ENCODE measurements at places on chromosomes 16 and 17. TPM values are rescaled to one million over a fixed set of nuclear protein-coding genes. Genes with fewer than 3 reads are reported as not detected.

GRCh38 chr17:27355419-27355818 lies 61.5 kb downstream of the WSB1 start:
- peaks cover 14% of the 10 kb centered on the region for H3K4me1 ChIP-seq
- no peak overlapping the region for H3K27ac ChIP-seq
- no peak overlapping the region for H3K4me3 ChIP-seq

Gene HS3ST3A1
- total RNA-seq, result 20.6 TPM

DNA sequence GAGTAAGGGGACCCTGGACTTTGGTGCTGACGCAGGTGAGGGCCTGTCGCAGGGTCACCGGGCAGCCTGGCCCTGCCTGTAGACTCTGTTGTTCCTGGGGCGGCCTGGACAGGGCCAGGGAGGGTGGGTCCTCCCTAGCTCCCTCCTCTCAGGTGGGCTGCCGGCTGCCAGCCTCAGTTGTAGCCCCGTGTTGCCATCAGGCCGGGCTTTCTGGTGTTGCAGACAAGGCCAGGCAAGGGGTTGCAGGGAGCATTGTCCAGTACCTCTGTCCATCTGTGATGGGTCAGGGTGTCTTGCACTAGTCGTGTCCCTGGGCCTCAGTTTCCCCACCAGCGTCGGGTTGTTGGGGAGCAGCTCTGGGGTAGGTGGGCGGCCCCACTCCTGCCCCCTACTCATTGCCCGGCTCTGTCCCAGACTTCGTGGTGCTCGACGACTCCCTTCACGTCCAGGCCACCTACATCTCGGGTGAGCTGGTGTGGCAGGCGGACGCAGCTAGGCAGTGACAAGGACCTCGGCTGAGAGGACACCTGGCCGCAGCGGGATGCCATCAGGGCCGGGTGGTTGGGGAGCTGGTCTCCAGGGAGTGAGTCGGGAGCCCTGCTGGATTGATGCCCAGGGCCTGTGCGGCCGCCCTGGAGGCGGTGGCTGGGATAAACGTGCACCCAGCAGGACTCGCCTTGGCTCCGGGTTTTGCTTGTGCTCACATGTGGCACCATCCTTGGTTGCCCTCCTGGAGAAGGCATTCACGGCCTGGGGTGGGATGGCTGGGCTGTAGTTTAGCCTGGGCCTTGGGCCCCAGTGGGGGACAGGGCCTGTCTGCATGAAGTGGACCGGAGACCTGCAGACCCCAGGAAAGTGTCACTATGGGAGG lies 1.9 kb downstream of the CEMP1 start:
- H3K27me3 ChIP-seq, result no peaks in the 10 kb centered on the region
- no peak overlapping the region for H3K27ac ChIP-seq
- peaks cover 32% of the 10 kb centered on the region for H3K36me3 ChIP-seq
- no peak for DNase-seq

DNA sequence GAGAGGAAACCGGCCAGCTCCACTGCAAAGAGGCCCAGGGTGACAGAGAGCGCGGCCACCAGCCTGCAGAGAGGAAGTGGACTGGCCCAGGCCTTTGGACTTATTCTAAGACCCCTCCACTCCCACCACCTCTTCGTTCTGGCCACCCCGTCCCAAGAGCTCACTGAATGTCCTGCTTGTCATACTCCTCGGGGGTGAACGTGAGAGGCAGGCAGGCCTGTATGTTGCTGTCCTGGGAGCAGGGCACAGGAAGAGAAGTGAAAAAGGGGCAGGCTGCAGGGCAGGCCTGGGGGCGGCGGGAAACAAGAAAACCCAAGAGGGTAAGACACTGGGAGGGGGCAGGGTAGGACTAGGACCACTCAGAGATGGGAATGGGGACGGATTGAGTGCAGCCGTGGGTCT lies 384 bp downstream of the TMEM107 start:
- H3K27ac ChIP-seq, result peak overlapping the region; percentile 81
- peaks cover 7% of the 10 kb centered on the region for H3K4me1 ChIP-seq
- DNase-seq, result no peak
- no peaks in the 10 kb centered on the region for H3K27me3 ChIP-seq
- H3K36me3 ChIP-seq, result no peaks in the 10 kb centered on the region

- H3K36me3 ChIP-seq, result no peaks in the 10 kb centered on the region
- DNase-seq, result no peak
- H3K27ac ChIP-seq, result no peak overlapping the region
- H3K4me3 ChIP-seq, result peak overlapping the region; percentile 13
Measured at GRCh38 chr17:21452377-21453143, 76.4 kb downstream of the KCNJ12 start.

DNA sequence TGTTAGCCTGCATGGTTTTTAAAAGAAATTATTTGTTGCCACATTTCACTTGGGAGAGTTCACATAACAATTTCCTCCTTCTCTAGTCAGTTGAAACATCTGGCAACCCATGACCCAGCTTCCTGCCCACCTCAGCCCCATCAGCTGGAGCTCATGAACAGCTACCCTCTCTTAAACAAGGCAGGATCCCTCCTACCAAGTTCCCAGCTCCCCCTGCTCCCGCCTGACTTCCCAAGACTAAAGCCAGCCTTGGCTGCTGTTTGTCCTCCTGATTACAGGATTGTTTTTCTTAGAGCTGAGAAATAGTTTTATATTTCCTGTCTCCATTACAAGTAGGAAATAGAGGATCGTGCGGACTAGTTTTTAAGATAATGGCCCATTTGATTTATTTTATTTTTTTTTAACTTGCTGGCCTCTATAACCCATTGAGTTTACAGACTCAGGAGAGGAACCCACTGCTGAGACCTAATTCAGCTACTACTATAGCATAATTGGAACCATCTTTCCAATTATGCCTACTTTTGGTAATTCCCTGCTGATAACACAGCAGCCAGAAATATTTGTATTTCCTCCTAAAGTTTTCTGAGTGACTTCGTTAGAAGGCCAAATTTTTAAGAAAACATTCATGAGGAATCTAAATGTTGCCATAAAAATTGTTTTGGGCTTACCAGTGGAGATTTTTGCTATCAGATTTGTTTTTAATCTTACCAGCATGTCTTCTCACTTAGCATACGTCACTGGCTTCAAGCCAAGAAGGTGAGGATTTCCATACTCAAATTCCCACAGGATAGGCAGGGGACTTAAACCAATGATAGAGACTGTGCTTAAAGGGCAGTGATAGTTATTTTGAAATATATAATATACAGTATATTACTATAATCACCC lies 90.0 kb downstream of the ELAC2 start:
- H3K4me1 ChIP-seq, result no peaks in the 10 kb centered on the region
- no peak overlapping the region for H3K4me3 ChIP-seq
- H3K27me3 ChIP-seq, result no peaks in the 10 kb centered on the region

DNA sequence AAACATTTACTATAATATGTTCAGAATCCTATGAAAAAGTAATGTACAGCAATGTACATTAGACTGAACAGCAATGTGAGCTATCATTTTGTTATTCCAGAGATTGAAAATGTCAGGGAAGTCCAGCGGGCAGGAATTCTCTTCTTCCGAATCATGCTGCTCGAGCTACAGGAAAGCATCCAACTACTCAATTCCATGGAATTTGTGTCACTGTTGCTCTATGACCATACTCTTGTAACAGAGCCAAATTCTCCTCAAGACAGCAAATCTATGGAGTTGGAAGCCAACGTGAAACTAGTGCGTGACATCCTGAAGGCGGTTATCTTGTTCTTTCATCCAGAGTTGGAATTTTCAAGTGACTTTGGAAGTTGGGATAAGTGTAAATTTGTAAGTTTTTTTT lies 24.8 kb upstream of the NSRP1 start:
- no peaks in the 10 kb centered on the region for H3K27me3 ChIP-seq
- H3K4me1 ChIP-seq, result no peaks in the 10 kb centered on the region
- no peaks in the 10 kb centered on the region for H3K36me3 ChIP-seq
- H3K4me3 ChIP-seq, result no peak overlapping the region
- H3K27ac ChIP-seq, result no peak overlapping the region
- no peak for DNase-seq

Gene RILP
- 89.9 TPM for total RNA-seq

DNA sequence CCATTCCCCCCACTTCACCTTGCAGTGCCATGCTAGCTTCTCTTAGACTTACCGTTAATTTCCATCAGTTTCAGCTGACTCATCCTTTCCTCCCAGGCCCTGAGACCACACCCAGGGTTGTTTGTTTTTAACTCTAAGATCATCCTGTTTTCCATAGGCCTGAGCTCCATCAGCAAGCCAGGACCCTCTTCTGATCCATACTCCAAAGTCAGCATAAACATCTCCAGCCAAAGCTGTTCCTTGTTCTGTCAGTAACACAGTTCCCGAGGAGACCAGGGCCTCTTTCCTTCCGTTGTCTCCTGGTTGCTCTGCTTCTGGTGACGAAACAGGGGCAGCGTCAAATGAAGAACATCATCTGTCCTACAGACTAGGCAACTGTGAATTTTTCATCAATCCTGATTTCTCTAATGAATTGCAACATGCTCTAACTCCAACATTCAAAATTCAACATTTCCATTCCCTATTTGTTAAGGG lies 83.8 kb upstream of the HNF1B start:
- no peaks in the 10 kb centered on the region for H3K4me1 ChIP-seq
- H3K27ac ChIP-seq, result no peak overlapping the region
- H3K36me3 ChIP-seq, result no peaks in the 10 kb centered on the region
- no peak for DNase-seq
- H3K27me3 ChIP-seq, result no peaks in the 10 kb centered on the region

Gene IL21R
- 0.18 TPM for total RNA-seq

DNA sequence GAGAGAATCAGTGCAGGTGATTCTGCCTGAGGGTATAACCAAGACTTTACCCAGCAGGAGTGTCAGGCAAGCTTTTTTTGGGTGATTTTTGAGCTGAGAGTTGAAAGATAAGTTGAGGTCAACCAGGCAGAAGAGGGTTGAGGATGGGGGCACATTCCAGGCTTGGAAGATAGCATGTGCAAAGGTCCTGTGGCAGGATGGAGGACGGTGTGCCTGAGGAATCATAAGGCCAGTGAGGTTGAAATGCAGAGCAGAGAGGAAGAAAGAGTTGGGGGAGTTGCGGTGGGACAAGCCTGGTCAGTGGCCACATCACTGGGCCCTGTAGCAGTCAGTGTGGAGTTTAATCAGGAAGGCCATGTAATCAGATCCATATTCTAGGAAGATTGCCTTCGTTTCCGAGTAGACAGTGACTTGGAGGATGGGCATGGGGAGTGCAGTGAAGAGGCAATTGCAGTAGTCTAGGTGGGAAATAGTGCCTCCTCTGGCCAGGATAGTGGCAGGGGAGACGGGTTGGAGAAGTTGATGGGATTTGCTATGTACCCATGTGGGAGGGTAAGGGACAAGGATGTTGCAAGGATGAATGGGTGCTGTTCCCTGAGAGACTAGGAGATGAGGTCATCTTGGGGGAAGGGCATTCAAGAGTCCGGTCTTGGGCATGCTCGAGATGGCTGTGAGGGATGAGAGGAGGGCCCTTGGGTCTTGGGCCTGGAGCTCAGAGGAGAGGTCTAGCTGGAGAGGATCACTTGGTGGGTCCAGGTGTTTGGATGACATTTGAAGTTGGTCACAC lies 3.9 kb downstream of the PLEKHG4 start:
- DNase-seq, result no peak
- H3K36me3 ChIP-seq, result no peaks in the 10 kb centered on the region
- H3K4me1 ChIP-seq, result peaks cover 6% of the 10 kb centered on the region
- no peaks in the 10 kb centered on the region for H3K27me3 ChIP-seq

Gene POLG2
- total RNA-seq, result 8.5 TPM

Measured in Peyer's patch (tissue), 4 donors.